Vagina (tissue), 2 donors: ENCODE measurements at places on chromosomes 1 and 21. TPM values are rescaled to one million over a fixed set of nuclear protein-coding genes. Genes with fewer than 3 reads are reported as not detected.

SLAMF1 gene
- total RNA-seq, result 6.9 TPM

DSCAM gene
- not detected for total RNA-seq

SPRR1B gene
- total RNA-seq, result 216 TPM

UBE2J2 gene
- total RNA-seq, result 56.7 TPM

PIGR gene
- total RNA-seq, result 0.25 TPM

KCNA3 gene
- 8.1 TPM for total RNA-seq

CLDN14 gene
- total RNA-seq, result not detected

PRELP gene
- 128 TPM for total RNA-seq

TNFSF18 gene
- not detected for total RNA-seq

RIPK4 gene
- total RNA-seq, result 28.0 TPM

MX2 gene
- total RNA-seq, result 13.5 TPM

NUDT4B gene
- total RNA-seq, result not detected

C1orf50 gene
- total RNA-seq, result 3.2 TPM

NEXN gene
- 20.1 TPM for total RNA-seq

TNFSF4 gene
- total RNA-seq, result 0.74 TPM

CDA gene
- 16.0 TPM for total RNA-seq

PAQR6 gene
- 2.0 TPM for total RNA-seq

KCNQ4 gene
- total RNA-seq, result 2.0 TPM
